ENCODE measurements at places on chromosomes 6 and 20. TPM values are rescaled to one million over a fixed set of nuclear protein-coding genes. Genes with fewer than 3 reads are reported as not detected.

DNA sequence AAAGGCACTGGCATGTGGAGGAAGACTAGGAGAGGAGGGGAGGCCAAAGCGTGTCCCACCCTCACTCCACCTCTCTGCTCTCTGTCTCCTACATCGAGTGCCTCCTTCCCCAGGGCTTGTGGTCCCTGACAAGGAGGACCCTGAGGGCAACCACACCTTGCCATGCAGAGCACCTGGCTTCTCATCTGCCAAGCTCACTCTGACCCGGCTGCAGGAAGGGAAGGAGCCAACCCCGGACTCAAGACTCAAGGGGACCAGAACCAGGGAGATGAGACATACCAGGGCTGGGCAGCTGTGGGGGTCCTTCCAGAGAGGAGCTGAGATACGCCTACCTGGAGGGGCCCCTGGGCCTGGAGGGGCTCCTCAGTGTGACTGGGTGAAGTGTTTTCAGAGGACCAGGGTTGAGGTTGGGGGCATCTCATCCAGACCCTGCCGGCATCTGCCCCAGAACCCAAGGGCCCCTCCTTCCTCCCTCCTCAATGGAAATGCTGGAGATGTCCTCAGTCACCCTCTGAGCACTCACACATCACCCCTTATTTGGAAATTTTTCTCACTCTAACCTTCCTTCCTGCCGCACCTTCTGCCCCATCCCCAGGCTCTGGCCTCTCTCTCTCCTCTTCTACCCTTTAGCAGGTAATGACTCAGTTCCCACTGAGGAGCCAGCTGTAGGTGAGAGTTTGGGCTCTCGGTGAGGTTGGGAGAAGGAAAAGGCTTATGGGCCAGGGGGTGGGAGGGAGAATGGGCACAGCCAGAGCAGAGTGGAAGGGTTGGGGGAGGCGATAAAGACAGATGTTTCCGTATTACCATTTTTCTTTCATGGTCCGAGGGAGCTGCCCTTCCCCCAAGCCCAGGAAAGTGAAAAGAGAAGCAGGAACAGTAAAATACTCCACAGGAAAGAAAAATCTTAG is 32.0 kb upstream of the POU5F1 start:
- no peak for DNase-seq

GRCh38 chr6:157323255-157323965 is at the start of gene TMEM242:
Gene TMEM242, minus strand, starts transcription at chr6:157323519. Its CDS starts 20 bp downstream, at chr6:157323499.
- DNase-seq: peak; percentile 91

- no peak for DNase-seq
Observed at GRCh38 chr6:379410-380181, 12.0 kb upstream of the IRF4 start.

- DNase-seq: no peak
Observed at GRCh38 chr6:87824958-87825491, 123.0 kb upstream of the AKIRIN2 start.

DNA sequence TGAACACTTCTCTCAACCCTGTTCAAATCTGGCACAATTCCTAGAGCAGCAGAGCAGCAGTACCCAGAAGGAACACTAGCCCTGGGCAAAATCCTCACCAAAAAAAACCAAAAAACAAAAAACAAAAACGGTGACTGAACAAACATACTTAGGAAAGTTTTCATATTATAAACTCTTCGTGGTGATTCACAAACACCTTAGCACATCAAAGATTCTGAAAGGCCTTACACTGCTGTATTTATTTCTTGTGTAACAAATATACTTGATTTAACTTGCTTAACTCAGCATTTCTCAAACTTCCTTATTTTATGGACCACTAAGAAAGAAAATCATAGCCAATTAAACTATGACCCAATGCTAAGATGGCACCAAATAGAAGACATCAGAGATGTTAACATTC is 57.8 kb upstream of the RREB1 start:
- DNase-seq: no peak

DNA sequence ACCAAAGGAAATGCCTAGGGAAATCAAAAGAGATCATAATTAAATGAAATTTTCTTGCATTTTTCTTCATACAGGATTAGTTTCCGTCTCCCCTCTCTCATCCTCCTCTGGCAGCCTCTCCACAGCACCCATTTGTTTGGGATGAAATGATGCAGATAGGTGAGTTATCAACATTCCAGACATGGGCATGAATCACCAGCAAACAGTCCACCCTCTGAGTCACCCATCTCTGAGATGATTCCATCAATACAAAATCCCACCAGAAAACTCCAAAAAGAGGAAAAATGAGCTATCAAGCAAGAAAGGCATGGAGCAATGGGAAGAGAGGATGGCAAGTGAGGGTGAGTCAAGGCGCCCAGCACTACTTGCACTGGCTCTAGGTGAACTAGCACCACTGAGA is 11.4 kb downstream of the MC3R start:
- DNase-seq: no peak

DNA sequence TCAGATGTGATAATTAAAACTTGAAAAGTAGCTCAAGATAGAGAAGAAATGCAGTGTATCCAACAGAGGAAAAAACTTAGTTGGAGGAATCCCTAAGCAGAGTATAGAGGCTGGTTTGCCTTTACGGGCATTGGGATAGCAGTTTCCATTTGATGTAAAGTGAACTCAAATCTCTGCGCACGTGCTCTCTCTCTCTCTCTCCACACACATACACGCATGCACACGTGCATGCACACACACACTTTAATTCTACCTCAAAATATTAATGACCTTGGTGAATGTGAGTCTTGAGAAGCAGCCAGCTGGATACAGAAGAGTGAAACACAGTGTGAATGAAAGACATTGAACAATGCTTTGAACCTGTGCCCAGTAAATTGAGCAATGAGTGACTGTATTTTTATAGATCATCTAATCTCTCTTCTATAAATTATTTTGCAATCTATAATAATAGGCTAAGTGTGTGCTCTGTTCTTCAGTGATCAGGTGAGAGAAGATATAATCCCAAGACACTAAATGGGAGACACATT is 247.7 kb upstream of the FAM83B start:
- DNase-seq: no peak

DNA sequence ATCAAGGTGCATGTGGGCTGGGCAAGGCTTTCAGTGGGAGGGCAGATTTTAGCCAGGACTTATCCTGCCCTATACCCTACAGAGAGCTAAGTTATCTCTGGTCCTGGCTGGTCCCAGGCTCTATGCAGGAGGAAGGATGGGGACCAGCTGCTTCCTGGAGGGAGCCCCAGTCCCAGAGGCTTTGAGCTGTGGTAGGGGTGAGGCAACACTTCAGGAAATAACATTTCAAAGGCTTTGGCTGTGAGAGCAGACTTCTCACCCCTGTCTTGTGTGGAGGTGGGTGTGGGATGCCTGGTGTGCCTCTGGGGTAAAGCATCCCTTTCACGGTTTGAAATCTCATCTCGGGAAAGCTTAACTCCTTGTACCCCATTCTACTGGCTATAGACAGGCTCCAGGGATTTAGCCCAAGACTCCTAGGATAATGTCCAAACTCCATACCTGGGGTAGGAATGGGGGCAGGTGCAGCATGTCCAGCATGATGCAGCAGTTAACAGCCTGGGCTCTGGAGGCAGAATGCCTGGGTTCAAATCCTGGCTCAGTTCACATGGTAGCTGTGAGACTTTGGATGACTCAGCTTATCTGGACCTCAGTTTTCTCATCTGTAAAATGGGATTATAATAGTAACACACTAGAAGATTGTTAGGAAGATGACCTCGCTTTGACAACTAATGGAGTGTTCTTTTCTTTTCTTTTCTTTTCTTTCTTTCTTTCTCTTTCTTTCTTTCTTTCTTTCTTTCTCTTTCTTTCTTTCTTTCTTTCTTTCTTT is 27.5 kb upstream of the SIRPA start:
- DNase-seq: no peak

DNA sequence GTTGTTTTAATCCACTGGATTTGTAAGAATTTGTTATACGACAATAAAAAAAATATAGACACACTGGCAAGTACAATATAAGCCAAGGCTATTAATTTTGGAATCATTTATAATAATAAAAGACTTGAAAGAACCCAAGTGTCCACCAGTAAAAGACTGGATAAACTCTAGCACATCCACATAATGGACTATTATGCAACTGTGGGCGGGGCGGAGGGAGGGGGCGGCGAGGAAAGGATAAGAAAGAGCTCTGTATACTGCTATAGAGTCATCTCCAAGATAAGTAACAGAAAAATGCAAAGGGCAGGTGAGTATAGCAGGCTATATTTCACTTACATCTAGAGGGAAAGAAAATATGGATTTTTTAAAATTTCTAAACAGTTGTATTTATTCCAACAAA is 123.3 kb downstream of the TBC1D32 start:
- no peak for DNase-seq

GRCh38 chr6:82862543-82862942 is 203.1 kb downstream of the UBE3D start:
- no peak for DNase-seq

GRCh38 chr6:147170269-147170668 is 33.9 kb upstream of the STXBP5 start:
- no peak for DNase-seq

DNA sequence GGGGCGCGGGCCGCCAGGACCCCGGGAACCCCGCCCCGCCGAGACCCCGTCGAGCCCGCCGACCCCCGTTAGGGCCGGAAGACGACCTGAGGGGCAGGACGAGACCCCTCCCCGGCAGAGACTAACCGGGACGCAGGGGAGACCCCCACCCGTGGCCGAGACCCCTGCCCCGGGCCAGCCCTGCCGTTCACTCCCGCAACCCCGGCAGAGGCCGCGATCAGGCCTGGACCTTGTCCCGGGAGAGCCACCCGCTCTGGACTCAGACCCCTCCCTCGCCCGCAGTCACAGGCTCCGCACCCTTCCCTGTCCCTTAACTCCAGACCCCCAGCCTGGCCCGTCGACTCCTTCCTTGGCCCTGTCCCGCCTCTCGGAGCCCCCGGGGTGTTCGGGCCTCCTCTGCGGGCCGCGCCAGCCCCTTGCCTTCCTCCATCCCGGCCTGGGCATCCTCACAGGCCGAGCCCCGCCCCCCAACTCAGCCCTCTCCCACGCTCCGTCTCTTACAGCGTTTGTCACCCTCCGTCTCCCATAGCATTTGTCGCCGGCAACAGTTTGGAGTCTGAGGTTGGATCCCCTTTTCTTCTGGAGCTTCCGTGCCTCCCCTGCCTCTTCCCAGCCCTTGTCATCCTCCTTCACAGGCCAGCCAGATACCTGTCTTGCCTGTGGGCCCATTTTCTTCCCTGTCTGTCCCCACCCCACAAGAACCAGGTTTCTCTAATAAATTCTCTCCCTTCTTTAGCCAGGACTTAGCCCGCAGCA is 569 bp downstream of the TCEA2 start:
- DNase-seq: no peak

DNA sequence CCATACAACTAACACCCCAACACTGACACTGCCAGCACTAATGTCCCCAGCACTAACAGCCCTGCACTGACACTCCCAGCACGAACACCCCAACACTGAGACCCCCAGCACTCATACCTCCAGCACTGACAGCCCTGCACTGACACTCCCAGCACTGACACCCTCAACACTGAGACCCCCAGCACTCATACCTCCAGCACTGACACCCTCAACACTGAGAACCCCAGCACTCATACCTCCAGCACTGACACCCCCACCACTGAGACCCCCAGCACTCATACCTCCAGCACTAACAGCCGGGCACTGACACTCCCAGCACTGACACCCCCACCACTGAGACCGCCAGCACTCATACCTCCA is 57.2 kb downstream of the ERMARD start:
- no peak for DNase-seq

DNA sequence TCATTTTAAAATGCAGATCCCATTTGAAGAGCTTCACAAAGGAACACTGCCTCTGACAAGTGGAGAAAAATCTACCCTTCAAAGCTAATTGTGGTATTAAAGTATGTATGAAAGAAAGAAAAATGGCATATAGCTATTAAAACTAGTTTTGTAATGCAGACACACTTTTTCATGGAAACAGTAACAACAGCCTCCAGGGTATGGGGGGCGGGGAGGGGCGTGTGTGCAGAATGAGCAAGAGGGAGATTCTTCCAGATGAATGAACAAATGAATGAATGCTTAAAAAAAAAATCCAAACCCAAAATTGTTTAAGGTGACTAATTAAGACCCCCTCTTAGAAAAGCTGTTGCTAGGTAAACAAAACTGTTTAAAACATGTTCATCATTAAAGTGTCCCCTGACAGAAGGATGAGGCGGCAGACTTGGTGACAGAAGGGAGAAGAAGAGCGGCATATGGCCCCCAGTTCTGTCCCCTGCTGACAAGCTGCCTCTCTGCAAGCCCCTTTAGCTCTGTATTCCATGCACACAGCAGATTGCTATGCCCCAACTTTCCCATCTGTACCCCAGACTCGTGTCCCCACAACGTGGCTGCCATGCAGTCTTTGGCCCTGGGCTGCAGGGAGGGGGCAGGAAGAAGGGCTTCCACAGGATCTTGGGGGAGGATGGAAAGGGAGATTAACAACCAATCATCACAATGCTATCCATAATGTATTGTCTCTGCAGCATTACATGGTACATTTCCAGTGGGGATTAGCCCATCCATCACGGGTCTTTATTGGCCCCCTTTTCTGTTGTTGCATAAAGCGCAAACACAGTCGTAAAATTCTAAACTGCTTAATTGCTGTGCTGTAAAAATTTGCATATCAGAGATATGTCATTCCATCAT is 108.4 kb upstream of the OLIG3 start:
- DNase-seq: no peak

GRCh38 chr20:57211908-57212533 is 54.4 kb downstream of the BMP7 start:
- no peak for DNase-seq

DNA sequence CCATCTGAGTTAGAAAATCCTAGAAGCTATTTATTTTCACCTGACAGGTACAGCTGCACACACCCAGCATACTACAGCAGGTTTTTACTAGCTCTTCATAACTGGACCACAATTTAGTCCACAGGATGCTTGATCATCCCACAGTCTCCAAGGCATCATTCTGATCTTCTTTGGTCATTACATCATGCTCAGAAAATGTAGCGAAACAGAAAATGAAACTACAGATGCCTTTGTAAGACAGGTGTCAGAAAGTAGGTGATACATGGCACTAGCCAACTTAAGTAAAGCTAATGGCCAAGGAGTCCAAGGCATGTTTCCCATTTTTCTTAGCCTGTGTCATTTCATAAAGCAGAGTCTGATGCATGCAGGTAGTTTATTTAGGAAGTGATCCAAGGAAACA is 102.3 kb downstream of the HTR1B start:
- DNase-seq: no peak

- no peak for DNase-seq
Observed at GRCh38 chr20:17651129-17651759, 30.8 kb downstream of the RRBP1 start.

RSPH4A gene
- total RNA-seq: 0.15 TPM

C6orf62 gene
- total RNA-seq: 155 TPM

GLP1R gene
- total RNA-seq: not detected

IL20RA gene
- total RNA-seq: not detected

PXMP4 gene
- 15.8 TPM for total RNA-seq

NRM gene
- total RNA-seq: 40.5 TPM

HDGFL1 gene
- not detected for total RNA-seq

FBXO30 gene
- total RNA-seq: 5.5 TPM

CST3 gene
- total RNA-seq: 0.55 TPM

GFOD1 gene
- total RNA-seq: 3.0 TPM
